Omental fat pad (tissue), 4 donors: ENCODE measurements at places on chromosomes 2 and 18. TPM values are rescaled to one million over a fixed set of nuclear protein-coding genes. Genes with fewer than 3 reads are reported as not detected.

GRCh38 chr2:106111882-106112571 is 82.1 kb downstream of the UXS1 start:
- no peak for DNase-seq

DNA sequence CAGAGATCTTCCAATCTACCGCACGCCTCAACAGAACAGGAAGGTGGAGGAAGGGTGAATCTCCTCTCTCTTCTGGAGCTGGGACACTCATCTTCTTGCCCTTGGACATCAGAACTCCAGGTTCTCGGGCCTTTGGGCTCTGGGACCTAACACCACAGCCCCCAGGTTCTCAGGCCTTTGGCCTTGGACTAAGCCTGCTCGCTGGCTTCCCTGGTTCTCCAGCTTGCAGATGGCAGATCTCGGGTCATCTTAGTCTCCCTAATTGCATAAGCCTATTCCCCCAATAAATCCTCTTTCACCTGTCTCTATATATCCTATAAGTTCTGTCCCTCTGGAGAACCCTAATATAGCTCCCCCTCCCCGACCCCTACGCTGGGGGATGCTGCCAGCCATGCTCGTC is 14.8 kb downstream of the HS6ST1 start:
- no peak for DNase-seq

DNA sequence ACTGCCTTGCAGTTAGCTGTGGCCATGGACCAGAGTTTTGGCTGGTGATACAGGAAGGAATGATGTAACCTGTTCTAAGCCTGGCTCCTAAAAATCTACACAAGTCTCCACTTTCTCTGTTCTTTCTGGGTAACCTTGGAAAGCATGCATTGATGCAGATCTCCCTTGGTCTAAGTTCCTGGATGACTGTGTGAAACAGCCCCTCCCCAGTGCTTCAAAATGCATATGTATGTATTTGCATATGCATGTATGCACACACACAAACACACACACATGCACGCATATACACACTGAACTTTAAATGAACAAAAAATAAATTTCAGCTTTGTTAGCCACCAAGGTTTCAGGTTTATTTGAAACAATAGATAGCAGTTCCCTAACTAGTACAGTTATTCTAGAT is 296.1 kb downstream of the OSR1 start:
- no peak for DNase-seq

DNA sequence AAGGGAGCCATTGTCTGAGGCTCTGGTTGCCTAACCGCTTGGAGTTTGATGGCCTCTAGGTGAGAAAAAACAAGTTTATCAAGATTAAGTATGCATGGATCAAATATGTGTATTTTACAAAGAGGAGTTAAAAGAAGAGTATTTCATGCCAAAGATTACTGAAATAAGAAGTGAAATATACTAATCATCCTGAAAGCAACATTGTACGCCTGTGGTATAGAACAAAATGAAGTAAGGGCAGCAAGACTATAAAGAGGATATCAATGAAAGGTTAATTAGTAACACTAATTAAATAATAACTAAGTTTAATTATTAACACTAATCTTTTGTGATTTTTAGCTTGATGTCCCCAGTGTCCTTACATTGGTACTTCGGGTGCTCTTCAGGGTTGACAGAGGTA is 276.7 kb downstream of the CALCRL start:
- no peak for DNase-seq

GRCh38 chr2:39099870-39100728 is 20.8 kb downstream of the SOS1 start:
- DNase-seq: no peak

GRCh38 chr2:177031438-177032180 is 181.0 kb upstream of the HNRNPA3 start:
- no peak for DNase-seq

GRCh38 chr2:181904022-181904632 is 12.6 kb downstream of the ITPRID2 start:
- DNase-seq: no peak

GRCh38 chr2:216004697-216005283 is 8.6 kb downstream of the MREG start:
- no peak for DNase-seq

DNA sequence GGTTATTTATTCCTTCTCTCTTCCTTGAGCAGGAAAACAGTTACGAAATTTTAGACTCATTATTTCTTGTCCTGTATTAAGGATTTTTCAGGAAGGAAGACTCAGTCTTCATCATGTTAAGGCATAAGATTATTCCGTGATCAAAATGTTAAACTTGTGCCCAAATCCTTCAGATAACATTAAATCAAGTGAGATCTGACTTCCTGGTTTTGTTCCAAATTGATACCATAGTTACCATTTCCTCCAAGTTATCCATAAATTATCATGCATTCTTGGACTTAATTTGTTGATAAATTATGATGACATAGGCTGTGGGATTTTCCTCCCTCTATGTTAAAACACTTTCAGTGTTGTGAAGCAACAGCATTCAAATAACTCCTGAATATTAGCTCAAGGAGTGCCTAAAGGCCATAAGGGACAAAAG is 31.9 kb downstream of the EFEMP1 start:
- DNase-seq: no peak

DNA sequence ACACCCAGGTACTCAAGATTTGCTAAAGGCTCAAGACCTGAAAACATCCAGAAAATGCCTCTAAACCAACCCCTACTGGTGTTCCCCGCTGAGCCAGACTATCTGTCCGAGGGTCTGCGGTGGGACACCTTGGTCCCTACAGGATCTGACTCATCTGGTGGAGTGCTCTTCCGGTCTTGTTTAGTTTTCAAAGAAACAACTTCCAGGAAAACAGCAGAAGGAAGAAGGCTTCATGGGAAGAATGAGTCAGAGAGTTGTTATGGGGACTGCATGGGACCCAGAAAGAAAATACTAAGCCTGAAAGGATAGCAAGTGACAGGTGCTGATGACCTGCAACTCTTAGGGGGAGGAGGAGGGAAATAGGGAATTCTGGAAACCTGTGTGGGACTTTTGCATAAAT is 41.3 kb downstream of the ZFP36L2 start:
- no peak for DNase-seq

DNA sequence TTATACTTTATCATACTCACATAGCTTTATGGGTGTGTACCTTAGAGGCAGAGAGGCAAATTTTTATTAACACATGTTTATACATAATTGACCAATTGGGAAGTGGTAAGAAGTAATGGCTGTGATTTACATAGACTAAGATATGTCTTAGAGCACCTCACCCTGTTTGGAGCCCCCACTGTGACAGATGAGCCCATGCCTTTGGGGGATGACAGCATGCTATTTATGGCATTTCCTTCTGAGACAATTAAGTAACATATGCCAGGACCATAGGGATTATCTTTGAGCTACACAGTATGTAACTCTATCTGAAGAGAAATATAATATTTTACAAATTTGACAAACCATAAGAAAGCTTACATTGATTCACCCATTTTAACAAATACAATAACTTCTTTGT is 1655.3 kb upstream of the ACVR2A start:
- no peak for DNase-seq

DNA sequence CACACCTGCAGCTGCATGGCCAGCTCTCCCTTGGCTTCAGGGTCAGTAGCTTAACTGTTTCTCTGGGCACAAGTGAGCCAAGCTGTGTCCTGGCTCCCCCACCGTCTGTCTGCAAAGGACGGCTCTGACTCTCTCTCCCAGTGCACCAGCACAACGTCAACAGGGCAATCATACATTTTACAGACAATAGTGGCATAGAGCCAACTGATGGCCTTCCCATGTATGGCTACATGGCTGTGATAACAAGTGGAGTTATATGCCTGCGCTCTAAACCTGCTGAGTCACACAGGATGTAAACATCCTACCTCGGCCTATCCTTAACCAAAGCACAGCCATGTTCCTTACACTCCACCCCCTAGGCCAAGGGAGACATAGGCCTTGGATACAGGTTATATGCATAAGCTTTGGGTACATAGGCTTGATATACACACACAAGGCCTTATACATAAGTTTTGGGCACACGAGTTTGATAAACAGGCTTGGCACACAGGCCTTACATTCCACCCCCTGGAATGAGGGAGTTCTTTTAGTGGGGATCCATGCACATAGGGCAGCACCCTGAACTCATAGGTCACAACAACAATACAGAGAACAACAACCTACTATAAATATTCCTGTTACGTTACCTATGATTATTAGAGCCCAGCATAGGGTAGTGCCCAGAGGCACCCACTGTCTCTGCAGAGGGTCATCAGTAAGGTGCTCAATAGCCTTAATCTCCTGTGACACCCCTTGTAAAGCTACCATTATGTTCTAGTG is 17.7 kb downstream of the PHOSPHO2 start:
- no peak for DNase-seq

GRCh38 chr2:64453770-64454385 is at the start of gene LGALSL:
LGALSL (plus strand) TSS chr2:64454162; CDS start chr2:64454546, 384 bp downstream.
- peak; percentile 28 for DNase-seq

DNA sequence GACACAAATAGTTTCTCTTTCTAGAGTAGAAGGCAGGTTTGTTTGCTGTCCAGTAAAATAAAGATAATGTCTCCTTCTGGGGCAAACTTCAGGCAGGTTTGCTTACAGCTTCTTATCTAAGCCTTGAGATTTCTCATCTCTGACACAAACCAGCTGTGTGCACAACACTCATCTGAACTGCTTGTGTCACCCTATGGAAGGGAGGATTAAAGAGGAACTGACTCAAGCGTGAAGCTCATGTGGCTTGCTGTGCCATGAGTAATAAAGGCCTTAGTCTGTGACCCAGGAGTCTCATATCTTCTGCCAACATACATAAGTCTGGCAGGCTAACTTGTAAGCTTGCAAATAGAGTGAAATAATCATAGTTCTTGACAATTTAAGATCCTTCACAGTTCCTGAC is 24.2 kb upstream of the CPO start:
- no peak for DNase-seq

DNA sequence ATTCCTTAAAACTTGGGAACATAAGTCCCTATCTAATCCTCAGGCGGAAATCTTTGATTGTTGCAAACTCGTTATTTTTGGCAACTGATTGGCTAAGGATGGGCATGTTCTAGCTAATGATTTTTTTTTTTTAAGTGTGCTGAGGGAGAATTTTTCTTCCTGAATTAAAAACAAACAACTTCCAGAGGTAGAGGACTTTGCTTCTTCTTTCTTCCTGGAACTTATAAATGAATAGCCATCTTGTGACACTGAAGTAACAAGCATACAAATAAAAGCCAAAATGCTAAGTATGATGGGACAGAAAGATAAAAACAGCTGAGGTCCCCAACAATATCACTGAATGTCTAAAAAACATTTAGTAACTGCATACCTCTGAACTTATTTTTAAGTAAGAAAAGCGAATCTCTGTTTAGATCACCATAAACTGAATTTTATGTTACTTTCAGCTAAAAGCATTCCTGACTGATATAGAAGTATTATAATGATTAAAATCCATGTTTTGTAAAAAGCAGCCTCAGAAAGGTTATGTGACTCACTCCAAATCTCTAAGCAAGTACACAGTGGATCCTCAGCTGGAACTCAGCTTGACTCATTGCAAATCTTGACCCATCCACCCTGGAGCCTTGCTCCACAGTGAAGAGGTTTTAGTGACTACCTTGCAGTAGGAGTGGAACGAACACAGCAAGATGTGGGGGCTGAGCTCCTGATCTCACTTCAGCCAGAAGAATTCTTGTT is 344.4 kb downstream of the CLIP4 start:
- no peak for DNase-seq

DNA sequence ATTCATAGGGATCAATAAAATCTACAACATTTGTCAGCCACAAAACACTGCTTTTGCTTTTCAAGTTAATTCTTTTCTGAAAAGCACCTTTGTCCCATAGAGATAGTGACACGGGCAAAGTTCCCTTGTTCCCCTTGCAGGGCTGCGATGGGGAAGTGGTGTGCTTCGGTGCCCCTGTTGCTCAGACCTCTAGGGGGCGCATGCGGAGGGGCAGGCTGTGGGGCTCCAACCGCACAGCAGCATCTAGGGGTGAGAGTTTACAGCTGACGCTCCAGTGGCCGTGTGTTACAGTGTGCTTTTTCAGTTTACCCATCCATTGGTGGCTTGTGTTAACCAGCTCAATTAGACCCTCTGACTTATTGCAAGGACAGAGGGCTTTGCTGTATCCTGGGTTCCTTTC is 1432.2 kb upstream of the ACVR2A start:
- no peak for DNase-seq

DNA sequence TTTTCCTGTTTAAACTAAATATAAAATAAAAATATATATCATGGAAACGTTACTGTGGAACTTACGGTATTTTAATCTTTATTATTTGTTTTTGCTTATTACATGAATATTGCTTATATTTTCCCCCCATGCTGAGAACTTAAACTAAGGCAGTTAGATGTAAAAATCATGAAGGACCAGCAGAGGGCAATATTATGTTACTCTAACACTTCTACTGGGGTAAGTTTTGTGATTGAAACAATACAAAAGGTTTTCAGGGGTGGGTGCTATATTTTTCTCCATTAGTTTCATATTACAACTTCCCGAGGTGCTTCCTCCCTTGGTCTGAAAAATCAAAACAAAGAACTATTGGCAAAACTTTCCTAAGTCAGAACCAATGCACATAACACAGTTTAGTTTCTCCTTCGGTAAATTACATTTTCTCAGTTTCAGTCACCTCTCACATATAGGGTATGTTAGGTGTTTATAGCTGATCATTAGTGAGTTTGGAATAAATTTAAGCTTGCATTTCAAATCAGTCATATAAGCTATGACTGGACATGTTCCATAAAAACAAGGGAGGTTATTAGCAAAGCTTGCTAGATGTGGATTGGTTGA is 54.8 kb downstream of the ZNF407 start:
- DNase-seq: no peak

- DNase-seq: no peak
Observed at GRCh38 chr18:42792731-42793130, 322.8 kb downstream of the RIT2 start.

GRCh38 chr2:53584986-53585385 is 182.6 kb upstream of the CHAC2 start:
- DNase-seq: no peak

Gene TUBA4B
- not detected for total RNA-seq

Gene SRD5A2
- not detected for total RNA-seq

Gene ACTG2
- total RNA-seq: 56.6 TPM

Gene MREG
- 3.1 TPM for total RNA-seq

Gene TOGARAM2
- total RNA-seq: 10.4 TPM

Gene REG3G
- total RNA-seq: not detected

Gene REG1B
- not detected for total RNA-seq

Gene OTOF
- 0.06 TPM for total RNA-seq

Gene B4GALT6
- total RNA-seq: 3.9 TPM

Gene FTCDNL1
- total RNA-seq: 2.9 TPM

Gene TCF7L1
- 2.1 TPM for total RNA-seq

Gene STARD6
- not detected for total RNA-seq

Gene CD28
- 9.0 TPM for total RNA-seq

Gene SLC4A5
- 1.8 TPM for total RNA-seq
